ENCODE measurements at places on chromosomes 2 and 18.

DNA sequence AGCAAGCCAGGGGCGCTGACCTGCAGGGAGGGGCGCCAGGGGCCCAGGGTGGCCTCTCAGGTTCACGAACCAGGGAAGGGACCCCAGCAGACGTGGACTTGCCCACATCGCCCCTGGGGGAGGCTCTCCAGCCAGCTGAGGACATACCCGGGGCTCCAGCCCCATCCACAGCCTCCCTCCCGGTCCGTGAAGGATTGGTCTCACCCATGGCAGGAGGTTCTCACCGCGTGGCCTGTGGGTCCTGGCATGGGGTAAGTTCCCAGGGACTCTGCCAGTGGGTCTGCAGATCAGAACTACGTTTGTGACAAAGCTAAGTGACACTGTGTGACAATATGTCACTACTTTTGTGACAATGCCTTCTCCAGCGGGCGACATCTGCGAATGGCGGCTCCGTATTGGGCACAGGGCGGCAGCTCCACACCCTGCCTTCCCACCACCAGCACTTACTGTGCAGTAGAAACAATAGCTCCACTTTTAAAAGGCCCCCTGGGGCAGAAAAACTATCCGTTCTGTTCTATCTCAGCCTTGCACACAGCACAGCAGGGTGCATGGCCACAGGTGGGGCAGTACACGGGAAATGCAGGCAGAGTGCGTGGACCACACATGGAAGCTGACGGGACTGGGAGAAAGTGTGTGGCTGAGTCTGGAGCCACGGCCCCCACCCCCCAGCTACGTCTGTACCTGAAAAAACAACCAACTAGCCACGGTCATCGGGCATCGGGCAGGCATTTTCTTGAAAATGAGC, 65.2 kb upstream of the CTDP1 start:
- no peak for DNase-seq

DNA sequence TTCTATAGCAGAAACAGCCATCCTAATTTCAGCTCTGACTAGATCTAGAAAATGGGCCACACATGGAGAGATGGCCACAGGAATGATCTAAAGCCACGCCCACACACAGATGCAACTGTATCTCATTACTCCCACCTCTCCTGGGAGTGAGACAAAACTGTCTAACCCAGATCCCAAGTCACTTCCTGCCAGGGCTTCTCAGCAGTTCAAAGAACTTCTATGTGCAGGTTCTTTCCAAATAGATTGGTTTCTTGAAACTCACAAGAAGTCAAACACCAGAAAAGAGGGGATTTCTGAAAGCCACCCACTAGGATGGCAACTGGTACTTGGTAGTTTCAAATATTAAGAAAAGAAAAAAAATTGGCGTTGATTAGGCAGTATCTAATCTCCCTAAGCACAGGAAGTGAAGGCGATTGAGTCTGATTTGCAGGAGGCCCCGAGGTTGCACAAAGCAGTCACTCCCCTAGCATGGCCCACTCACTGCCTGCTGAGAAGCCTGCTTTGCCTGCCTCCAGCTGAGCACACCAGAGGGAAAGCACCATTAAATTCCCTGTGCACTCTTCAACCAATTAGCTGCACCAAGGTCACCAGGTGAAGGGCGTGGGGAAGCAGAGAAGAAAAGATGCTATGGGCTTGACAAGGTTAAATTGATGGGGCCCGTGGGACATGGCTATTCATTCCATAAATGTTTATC, 51.1 kb downstream of the PAPOLG start:
- no peak for DNase-seq

GRCh38 chr2:85062565-85062964, 70.6 kb upstream of the TCF7L1 start:
- DNase-seq = no peak

DNA sequence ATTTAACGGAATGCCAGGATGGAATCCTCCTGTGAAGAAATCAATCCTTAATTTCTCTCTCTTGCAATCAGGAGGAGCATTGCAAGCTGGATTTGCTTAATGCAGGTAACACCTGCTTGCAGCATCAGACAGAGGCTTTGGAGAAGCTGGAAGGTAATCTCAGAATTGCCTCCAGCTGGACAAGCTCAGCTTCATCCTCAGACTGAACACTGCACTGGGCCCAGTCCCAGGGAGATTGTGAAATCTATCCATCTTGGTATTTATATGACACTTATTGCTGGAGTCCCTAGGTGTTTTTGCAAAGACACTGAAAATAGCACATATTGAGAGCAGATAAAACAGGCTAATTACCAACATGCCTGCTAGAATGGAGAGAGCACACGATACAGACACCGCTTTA, 179.4 kb upstream of the SESTD1 start:
- no peak for DNase-seq

- DNase-seq = no peak
Measured at GRCh38 chr2:174344716-174345461, 10.1 kb downstream of the SP9 start.

DNA sequence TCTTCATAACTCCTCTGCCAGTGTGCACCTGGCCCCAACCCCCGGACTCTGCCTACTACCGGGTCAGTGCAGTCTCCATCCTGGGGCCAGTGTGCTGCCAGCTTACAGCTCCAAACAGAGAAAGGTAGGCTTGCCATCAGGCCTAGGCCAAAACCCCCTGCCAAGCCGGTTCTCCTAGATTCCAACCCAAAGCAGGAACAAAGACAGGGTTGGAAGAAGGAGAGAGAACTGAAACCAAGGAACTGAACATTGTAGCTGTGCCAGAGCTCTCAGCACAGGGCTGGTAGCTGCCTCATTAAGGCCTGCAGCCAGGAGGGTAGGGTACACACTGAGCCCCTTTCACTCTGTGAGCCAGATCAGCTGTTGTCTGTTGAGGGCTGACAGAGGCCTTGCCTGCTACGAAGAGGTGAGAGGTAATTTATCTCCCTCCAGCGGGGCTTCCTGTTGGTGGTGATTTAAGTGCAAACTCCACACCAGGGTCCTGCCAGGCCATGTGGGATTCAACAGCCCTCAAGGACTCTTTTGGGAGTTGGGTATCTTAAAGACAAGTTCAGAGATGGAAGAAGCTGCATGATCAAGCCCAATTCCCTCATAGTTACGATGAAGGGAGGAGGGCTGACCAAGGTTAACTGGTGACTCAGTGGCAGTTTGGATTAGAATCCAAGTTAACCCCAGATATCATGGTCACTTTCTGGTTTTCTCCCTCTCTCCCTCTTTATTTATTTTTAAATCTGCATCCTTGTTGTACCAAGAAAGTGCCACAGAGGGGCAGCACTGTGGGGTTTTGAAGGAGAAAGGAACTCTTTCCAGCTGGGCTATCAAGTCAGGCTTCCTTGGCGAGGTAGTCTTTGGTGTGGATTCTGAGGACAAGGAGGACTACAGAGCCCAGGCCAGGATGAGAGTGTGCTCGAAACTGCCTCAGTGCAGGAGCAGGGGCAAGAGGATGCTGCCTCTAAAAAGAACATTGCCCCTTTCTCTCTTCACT, 48.1 kb downstream of the CYRIA start:
- no peak for DNase-seq

GRCh38 chr18:3804336-3804735, 354.4 kb downstream of the TGIF1 start:
- DNase-seq = no peak

All from stimulated activated CD8-positive, alpha-beta memory T cell treated with anti-CD3 and anti-CD28 coated beads, Interleukin-2, amount 100 ng/mL, for 1 hour (primary cell).